ENCODE measurements at places on chromosomes 7 and 10. TPM values are rescaled to one million over a fixed set of nuclear protein-coding genes. Genes with fewer than 3 reads are reported as not detected.
A peak's percentile ranks its signal among the peaks of the same experiment; 100 is the strongest.

GRCh38 chr7:16804674-16805439 is at the start of gene AGR2:
Gene AGR2 (minus strand): TSS chr7:16804999. CDS start chr7:16801796, 3,203 bp downstream.
- peak; percentile 52 for DNase-seq

- no peak for DNase-seq
Measured at GRCh38 chr10:5502061-5502521, 2.7 kb upstream of the CALML5 start.

GRCh38 chr10:71246591-71247413 is 34.4 kb downstream of the UNC5B start:
- peak; percentile 82 for DNase-seq

Gene CRYGN
- total RNA-seq, result not detected

Gene SPDYE2B
- total RNA-seq, result 2.6 TPM

Gene PRRT4
- total RNA-seq, result 0.24 TPM

Data from umbilical cord (tissue), 2 donors.